Upper lobe of right lung (tissue), 1 donor: ENCODE measurements at places on chromosomes 6 and 20. TPM values are rescaled to one million over a fixed set of nuclear protein-coding genes. Genes with fewer than 3 reads are reported as not detected.

Gene TRDN
- not detected for total RNA-seq

GRCh38 chr6:103675807-103676406, 1183.8 kb downstream of the HACE1 start:
- no peak for DNase-seq

GRCh38 chr6:145929037-145929633, 35.0 kb downstream of the SHPRH start:
- no peak for DNase-seq

GRCh38 chr20:25065625-25066338, 7.8 kb upstream of the ACSS1 start:
- peak; percentile 67 for DNase-seq

- DNase-seq = no peak
Measured at GRCh38 chr6:161411265-161411944, 137.5 kb upstream of the AGPAT4 start.

Gene SLC2A10
- 17.7 TPM for total RNA-seq

Gene SIRPB1
- 11.6 TPM for total RNA-seq

GRCh38 chr6:160678230-160678629, 14.2 kb upstream of the LPA start:
- no peak for DNase-seq

GRCh38 chr6:32785781-32786533, 22.6 kb upstream of the HLA-DQB2 start:
- no peak for DNase-seq

DNA sequence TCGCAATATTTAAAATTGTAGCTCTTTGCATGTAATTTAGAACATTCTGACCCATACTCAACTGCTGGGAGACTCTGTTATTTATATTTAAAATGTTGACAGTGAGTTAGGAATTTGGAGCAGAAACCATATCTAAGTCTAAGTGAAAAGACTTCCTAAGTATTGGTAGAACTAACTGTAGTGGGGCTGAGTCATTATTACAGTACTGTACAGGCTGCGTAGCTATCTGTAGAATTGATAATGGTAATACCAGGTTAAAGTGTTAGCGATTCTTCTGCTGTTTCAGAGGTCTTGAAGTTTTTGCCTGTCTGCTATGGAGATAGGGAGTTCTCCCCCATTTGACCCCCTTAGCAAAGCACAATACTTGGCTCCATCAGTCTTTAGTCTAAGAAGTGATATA, 3.6 kb downstream of the TOP1 start:
- no peak for DNase-seq

GRCh38 chr20:49894073-49894470, 21.3 kb downstream of the SPATA2 start:
- no peak for DNase-seq

DNA sequence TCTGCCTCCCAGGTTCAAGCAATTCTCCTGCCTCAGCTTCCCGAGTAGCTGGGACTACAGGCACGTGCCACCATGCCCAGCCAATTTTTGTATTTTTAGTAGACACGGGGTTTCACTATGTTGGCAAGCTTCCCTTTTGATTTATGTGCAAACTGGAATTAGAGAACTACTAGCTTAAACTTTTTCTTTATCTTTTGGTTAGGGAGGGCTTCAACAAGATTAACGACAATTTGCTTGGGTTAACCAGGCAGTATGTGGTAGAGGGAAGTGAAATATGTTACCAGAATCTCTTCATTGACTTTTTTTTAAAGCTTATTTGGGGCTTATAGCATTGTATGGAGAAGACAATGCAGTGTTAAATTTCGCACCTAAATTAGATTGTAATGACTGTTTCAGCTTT, 9.0 kb downstream of the MYO6 start:
- DNase-seq = no peak

DNA sequence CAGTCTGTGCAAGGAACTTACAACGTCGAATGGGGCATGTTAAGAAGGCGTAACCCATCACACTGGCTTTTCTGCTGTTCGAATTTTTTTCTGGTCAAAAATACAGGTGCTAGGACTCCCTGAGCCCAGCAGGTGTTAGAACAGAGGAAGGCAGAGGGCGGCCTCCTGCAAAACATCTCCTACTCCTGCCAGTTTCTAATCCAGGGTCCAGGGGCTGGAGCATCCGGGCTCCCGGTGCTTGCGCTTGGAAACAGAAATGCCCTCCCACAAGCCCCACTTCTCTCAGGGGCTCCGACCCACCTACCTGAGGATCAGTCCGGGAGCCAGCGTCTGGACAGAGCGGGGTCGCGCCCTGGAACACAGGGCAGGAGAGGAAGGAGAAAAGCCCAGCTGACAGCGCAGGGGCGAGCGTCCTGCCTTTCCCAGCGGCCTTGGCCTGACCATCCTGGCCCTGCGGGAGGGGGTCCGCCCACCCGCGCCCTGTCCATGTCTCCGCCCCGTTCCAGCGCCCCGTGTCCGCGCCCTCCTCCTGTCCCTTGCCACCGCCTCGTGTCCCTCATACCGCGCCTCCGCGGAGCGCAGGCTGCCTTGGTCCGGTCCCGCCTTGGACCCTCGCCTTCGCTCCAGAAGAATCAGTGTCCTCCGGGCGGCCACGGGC, 14.8 kb upstream of the LPA start:
- DNase-seq = no peak

GRCh38 chr6:111615916-111616612, 10.4 kb upstream of the TRAF3IP2 start:
- no peak for DNase-seq

GRCh38 chr20:37377346-37378081, 31.6 kb downstream of the SRC start:
- peak; percentile 30 for DNase-seq

Gene TEAD3
- total RNA-seq = 23.4 TPM

Gene DEFB132
- total RNA-seq = not detected

DNA sequence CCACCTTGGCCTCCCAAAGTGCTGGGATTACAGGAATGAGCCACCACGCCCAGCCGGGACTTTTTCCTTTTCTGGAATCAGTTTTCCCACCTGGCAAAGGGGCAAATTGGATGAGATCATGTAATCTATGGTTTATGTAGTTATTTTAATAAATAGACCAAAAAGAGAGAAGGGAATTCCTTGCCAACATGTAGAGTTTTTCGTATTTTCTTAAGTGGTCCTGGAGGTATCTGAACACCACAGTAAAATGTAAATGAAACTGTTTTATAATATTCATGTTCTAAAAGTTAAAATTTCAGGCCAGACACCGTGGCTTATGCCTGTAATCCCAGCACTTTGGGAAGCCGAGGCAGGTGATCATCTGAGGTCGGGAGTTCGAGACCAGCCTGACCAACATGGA, 185.1 kb upstream of the ZNF217 start:
- DNase-seq = no peak

DNA sequence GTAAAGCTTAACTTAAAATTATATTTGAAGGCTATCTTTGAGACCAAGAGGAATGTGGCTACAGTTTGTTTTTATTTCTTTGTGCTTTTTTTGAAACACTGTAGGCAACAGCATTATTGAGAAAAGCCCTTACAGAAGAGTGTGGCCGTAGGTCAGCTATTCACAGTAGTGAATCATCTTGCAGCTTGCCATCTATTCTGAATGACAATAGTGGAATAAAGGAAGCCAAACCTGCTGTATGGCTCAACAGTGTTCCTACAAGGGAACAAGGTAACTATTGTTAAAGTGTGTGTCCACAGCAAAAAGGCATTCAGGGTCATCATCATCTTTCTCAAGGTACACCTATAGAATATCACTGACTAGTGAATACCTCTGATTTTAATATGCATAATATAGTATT, 88.5 kb downstream of the KIZ start:
- no peak for DNase-seq

- no peak for DNase-seq
Measured at GRCh38 chr20:43903953-43904826, 10.5 kb upstream of the TOX2 start.

Gene CGA
- not detected for total RNA-seq

Gene ADRM1
- 73.4 TPM for total RNA-seq

DNA sequence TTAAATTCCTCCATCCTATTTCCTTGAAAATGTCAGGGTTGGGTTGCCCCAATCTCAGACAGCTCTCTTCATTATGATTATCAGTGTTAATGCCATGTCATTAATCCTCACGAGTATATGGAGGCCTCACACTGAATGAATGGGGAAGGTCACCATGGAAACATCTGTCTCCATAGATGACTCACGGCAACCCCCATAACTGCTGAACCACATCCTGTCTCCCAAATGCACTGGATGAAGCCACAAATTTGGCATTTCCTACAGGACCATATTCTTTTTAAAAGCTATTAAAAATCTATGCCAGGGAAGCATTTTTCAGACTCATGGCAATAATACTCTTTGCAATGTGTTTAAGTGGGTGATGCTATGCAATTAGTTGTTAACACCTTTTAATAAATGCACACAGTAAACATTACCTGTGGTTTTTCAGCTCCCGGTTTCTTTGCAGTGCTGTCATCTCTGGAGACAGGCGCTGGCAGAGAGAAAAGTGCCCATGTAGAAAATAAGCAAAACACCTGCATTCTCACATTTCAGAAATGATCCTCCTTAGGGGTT, 80.1 kb upstream of the PTPRK start:
- DNase-seq = no peak

DNA sequence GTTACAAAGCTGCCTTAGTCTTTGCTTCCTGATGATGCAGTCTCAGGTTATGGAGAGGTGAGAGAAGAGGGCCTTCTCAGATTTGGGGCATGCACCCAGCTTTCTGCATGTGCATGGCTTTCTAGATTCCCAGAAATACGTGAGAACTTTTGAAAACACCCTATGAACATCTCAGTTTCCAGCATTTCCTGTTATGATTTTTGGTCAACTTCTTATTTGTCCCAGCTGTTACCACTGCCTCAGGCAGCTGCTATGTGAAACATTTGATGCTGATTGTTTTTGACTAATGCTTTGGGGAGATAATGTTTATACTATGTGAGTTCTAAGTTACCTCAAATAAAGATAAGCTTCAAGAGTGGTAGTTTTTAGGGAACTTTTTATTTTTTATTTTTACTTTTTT, 9.5 kb upstream of the SNAP25 start:
- no peak for DNase-seq

DNA sequence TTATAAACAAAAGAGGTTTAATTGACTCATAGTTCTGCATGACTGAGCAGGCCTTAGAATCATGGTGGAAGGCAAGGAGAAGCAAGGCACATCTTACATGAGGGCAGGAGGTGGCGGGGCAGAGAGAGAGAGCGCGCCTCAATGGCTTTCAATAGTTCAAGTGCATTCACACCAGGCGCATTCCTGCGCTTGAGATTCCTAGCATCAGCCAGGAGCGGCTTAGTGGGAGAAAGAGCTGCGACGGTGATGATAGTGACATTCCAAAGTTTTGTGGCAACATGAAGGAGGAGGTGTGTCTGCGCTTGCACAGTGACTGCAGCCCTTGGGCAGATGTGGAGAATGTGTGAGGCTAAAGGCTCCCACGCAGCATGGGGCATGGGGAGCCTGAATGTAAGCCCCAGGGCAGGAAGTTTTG, 25.0 kb upstream of the EMILIN3 start:
- DNase-seq = no peak

- DNase-seq = no peak
Measured at GRCh38 chr6:125104425-125104824, 49.1 kb upstream of the TPD52L1 start.

Gene CD83
- total RNA-seq = 26.0 TPM

DNA sequence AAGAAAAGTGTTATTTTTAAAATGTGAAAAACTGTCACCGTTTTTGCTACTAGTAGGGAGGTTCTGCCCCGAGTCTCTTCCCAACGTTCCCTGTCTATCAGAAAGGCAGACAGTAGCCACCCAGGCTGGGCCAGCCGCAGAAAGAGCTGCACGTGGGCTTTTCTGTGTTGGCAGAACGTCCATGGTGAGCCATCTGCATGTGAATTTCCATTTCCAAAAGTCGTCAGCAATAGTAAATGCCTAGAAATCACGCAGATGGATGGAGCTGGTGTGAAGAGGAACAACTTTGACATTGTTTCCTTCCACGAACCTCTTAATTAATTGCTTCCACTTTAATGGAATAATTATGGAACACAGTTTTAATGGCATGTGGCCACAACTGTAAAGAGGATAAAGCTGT, 97.5 kb downstream of the FAM120B start:
- DNase-seq = no peak

GRCh38 chr6:5838656-5839396, 167.9 kb downstream of the NRN1 start:
- no peak for DNase-seq

Gene SLC35D3
- total RNA-seq = not detected

DNA sequence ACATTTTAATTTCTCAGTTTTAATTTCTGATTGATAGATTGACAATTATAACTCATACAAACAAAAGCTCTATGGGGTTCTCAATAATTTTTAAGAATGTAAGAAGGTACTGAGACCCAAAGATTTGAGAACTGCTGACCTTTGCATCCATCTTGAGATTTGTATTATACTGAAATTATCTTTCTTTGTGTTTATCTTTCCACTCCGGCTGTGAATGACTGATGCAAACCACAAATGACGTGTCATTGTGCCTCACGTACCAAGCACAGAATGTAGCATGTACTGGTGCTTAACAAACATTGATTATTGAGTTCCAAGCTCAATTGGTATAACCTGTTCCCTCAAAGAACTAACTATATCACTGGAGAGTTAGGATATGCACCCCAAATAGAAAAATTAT, 152.1 kb upstream of the SMLR1 start:
- DNase-seq = no peak
